ENCODE measurements at places on chromosomes 2 and 18.

GRCh38 chr18:60147323-60147722, 225.3 kb downstream of the MC4R start:
- DNase-seq: no peak

GRCh38 chr2:33326100-33326499, 150.3 kb upstream of the RASGRP3 start:
- no peak for DNase-seq

GRCh38 chr2:127226520-127227263, 6.6 kb upstream of the CYP27C1 start:
- DNase-seq: peak; percentile 69

DNA sequence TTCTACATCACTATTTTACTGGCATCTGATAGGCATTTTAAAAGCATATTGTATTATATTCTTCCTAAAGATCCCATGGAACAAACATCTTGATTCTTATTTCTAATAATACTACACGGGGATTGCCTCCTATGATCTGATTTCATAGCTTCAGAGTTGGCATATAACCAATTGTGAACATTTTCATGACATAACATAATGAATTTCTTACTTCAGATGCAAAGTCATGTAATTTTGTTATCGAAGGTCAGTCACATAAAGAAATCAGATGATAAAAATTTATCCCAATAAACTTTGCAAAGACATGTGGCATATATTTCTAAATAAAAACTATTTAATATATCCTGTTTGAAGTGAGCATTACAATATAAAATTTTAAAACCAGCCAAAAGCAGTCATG, 93.3 kb downstream of the COL5A2 start:
- DNase-seq: no peak

GRCh38 chr2:158893474-158893873, 75.0 kb upstream of the TANC1 start:
- no peak for DNase-seq

DNA sequence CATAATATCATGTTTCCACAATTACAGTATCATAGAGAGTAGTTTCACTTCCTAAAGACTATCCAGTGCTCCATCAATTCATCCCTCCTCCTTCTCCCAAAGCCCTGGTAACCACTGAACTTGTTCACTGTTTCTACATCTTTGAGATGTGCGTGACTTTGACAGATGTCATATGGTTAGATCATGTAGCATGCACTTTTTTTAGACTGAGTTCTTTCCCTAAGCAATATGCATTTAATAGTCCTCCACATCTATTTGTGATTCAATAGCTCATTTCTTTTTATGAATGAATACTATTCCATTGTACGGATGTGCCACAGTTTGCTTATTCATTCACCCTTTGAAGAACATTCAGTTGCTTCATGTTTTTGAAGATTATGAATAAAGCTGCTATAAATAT, 560.4 kb upstream of the LRRTM4 start:
- no peak for DNase-seq

DNA sequence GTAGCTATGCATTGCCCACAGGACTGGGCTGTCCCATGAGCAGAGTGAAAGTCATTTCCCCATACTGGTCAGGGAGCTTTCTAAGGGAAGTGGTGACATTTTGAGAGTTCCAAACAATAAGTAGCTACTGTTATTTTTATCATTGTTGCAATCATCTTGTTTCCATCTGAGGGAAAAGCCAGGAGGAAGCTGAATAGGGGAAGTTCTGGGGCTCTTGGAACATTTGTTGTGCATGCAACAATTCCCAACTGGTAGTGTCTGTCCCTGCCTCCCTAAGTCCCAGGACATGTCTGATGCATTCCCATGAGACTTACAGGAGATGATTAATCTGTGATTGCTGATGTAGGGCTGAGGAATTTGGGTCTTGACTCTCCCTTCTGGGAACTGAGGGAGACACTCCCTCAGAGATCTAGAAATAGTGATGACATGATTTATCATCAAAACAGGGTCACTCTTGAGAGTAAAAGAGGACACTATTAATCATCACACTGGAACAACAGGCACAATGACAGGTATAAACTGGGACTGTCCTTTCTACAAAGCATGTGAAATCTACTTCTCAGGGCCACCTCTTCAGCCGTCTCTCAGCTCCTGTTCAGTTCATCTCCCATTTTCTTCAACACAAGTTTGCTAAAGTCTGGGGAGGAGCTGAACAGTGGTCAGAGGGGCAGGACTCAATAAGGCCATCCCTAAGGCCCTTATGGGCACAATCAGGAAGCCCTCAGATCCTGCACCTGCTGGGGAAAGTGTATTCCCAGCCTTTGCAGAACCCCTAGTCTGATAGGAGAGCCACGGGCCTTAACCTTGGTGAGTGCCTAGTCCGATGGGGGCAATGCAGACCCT, 28.0 kb upstream of the MARCO start:
- no peak for DNase-seq

GRCh38 chr2:182616471-182617393, 99.3 kb upstream of the DNAJC10 start:
- DNase-seq: peak; percentile 41

- peak; percentile 31 for DNase-seq
These were observed 207.9 kb downstream of the ARL4C start for GRCh38 chr2:234288974-234289455.

- DNase-seq: peak; percentile 91
These were observed 40.5 kb downstream of the IRS1 start for GRCh38 chr2:226758921-226759640.

DNA sequence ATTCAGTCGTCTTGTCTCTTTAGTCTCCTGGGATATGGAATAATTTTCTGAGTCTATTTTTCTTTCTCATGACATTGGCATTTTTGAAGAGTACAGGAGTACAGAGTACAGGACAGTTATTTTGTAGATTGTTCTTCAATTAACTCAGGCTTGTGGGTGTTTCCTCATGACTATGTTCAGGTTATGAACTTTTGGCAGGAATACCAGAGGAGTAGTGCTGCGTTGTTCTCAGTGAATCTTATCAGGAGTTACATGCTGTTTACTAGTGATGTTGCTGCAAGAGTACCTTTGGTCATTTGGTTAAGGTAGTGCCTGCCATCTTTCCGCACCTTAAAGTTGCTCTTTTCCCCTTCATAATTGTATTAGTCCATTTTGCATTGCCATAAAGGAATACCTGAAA, 41.3 kb upstream of the AGFG1 start:
- DNase-seq: no peak

- DNase-seq: no peak
These were observed 104.2 kb downstream of the CCDC85A start for GRCh38 chr2:56287974-56288373.

DNA sequence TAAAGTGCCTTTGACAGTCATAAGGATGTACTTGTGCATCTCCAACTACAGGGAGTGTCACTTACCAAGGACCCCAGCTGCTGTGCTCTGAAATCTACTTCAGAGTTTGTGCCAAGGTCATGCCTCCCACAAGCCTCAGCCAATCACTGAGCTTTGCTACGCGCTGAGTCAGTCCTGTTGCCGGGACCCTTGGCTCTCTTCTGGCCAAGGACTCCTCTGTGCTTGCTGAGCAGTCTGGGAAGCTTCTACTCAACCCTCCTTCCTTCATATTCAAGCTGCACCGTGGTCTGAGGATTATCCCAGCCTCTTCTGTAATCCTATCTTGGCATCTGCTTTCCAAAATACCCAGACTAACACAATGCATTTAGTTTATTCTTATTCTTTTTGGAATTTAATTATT, 398.9 kb upstream of the FANCL start:
- no peak for DNase-seq

DNA sequence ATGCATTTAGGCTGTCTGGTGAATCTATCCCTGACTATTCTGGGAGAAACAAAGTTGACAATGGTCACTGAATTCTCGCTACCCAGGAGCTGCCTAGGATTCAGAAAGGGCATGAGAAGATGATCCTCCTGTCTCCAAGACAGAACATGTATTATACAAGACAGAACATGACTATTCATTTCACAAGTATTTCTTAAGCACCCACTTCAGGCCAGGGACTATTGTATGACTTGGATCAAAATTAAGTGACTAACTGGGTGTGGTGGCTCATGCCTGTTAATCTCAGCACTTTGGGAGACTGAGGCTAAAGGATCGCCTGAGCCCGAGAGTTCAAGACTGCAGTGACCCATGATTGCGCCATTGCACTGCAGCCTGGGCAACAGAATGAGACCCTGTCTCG, 235.8 kb upstream of the RAB12 start:
- DNase-seq: peak; percentile 3

DNA sequence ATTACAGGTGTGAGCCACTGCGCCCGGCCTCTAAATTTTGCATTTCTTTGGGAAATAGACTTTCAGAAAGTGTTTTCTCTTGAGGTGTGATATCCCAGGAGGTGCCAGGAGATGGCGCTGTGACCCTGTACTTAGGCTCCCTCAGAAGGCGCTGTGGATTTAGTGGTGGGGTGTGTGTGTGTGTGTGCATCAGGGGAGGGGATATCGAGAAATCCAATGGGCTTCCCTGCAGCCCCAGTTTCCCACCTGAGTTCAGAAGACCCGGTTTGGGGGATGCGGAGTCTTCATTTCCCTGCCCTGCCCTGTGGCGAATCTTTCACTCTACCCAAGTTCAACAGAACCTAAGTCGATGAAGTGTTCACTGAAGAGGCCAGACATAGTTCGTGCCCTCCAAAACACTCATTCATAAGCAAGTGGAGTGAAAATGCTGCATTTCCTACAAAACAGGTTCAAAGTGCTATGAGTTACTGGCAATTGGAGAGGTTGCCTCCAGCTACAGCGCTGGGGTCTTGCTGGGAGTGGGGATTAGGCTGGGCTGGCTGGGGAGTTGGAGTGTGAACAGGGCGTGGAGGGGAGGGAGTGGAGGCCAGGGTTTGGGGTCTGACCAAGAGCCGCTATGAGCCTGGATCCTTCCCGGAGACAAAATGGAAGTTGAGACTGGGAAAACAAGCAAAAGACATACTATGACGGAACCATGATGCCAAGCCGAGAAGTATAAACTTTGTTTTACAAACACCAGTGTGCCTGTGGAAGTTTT, 6.5 kb upstream of the WNT6 start:
- peak; percentile 27 for DNase-seq

DNA sequence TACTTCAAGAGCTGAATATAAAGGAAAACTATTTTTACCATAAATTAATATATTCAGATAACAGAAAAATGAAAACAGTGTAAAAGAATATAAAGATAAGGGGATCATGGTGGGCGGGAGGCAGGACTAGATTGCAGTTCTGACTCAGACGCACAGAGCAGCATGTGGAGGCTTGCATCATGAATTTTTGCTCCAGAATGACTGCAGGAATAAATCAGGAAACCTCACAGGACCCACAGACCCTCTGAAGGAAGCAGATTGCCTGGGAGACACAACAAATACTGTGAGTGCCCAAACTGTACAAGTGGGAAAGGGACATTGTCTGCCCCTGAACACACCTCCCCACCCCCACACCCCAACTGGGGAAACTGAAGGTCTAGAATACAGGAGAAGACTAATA, 19.2 kb upstream of the SIGLEC15 start:
- no peak for DNase-seq

DNA sequence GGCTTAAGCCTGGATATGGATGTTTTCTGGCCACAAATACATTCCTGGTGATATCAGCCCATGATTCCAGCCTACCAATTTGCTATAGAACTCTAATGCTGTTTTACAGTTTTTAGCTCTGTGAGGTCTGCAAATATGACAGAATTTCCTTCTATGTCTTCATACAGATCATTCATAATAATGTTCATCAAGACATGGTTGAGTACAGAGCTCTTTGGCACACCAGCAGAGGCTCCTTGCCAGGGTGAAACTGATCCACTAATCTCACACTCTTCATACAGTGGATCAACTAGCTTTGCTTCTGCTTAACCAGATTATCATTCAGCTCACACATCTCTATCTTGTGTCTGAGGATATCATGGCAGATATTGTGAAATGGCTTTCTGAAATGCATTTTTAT, 672.1 kb downstream of the STK39 start:
- DNase-seq: no peak

GRCh38 chr2:67414867-67415266, 17.7 kb downstream of the ETAA1 start:
- DNase-seq: no peak

- DNase-seq: peak; percentile 77
These were observed 40.1 kb downstream of the DOCK10 start for GRCh38 chr2:225002039-225002655.

GRCh38 chr18:13165636-13166423, 52.7 kb upstream of the LDLRAD4 start:
- DNase-seq: no peak

DNA sequence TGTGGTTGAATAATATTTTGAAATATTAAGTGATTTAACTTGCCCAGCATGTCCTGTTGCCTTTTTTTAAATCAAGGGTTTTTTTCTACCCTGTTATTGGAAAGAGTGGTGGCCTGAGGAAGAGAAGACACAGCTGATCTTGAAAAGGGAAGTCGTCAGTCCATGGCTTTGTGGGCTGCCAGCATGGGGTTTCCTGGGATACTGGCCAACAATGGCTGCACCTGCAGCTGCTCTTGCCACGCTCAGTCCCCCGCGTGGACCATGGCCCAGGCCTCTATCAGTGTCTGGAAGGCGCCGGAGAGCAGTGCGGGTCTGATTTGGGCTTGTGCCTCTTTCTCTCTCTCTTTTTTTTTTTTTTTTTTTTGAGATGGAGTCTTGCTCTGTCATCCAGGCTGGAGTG, 99.3 kb downstream of the ASB1 start:
- DNase-seq: no peak

- peak; percentile 23 for DNase-seq
These were observed 885.6 kb upstream of the VRK2 start for GRCh38 chr2:57160976-57161375.

DNA sequence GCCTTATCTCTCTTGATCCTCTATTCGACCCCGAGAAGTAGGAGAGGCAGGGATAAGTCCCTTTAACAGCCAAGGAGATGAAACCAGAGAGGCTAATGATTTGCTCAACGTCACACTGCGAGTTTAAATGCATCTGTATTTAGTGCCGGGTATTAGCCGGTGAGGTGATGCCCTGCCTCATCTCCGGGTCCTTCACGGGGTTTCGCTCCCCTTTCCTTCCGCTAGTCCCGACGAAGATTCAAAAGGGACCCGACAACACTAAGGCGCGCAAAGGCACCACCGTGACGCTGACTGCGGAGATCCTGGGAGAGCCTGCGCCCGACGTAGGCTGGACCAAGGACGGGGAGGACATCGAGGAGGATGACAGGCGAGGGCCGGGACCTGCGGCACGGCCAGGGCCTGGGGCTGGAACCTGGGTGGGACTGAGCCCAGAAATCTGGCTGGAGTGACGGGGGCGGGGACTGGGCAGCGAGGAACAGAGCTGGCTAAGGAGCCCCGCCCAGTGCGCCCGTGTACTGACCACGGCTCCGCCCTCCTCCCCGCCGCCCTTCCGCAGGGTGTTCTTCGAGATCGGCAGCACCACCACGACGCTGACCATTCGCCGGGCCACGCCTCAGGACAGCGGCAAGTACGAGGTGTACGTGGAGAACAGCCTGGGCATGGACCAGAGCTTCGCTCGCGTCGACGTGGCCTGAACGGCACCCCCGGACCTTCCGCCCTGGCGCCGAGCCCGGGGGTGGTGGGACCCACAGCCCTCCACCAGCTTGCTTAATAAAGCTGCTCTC, 1.0 kb upstream of the GMPPA start:
- DNase-seq: peak; percentile 82

DNA sequence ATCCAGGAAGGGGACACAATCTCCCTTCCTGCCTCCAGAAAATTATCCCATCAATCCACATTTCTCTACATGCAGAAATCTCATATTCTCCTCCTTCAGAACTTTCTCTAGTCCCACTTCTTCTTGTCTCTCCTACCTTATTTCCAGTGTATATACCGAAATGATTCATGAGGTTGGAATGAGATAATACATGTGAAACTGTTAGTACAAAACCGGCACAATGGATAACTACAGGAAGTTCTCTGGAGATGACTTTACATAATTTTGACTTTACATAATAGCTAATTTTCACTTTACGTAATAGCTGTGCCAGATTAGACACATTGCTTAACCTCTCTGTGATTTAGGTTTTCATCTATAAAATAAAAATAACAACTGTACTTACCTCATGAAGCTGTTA, 801.3 kb downstream of the ERBB4 start:
- no peak for DNase-seq

Data from fibroblast of gingiva (primary cell).